Upper lobe of left lung (tissue), 6 donors: ENCODE measurements at places on chromosomes 1 and 21.

DNA sequence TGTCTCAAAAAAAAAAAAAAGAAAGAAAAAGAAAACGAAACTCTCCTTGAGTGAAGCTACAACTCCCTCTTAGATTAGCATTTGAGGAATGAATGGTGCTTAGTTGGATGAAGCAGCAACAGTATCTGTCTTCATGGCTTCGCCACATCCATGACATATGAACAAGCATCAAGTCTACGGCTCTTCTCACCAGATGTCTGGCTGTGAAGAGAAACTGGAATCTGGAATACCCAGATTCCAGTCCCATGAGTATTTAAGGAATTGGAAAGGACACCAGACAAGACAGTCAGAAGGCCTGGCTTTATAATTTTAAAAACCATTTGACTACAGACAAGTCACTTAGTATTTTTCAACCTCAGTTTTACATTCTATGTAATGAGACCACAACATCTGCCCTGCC, 38.0 kb upstream of the TADA1 start:
- no peak for DNase-seq

DNA sequence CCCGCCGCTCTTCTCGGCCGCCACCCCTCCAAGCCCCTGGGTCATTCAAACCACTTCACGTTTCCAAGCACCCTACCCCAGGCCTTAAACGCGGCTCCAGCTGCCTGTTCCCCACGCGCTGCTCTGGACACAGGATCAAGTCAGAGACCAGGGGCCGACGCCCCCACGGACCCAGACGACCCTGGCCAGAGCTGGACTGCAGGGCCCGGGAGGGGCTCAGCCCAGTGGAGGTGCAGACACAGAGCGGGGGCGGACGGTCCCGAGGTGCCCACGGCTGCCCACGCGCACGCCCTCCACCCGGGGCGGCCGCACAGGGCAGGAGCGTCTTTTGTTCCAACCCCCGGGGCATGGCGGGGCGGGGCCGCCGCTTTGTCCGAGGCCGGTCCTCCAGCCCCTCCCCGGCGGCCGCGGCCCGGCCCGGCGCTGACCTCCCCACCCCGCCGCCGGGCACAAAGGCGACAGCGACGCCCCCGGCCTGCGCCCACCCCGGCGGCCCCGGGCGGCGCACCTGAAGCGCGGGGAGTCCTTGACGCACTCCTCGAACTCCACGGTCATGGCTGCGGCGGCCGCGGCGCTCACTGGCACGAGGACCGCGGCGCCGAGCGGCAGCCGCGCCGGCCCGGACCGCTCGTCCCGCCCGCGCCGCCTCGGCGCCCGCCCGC, 338 bp downstream of the ACAP3 start:
- peak; percentile 47 for DNase-seq

GRCh38 chr1:40763742-40764532, 19.6 kb upstream of the KCNQ4 start:
- DNase-seq, result no peak

DNA sequence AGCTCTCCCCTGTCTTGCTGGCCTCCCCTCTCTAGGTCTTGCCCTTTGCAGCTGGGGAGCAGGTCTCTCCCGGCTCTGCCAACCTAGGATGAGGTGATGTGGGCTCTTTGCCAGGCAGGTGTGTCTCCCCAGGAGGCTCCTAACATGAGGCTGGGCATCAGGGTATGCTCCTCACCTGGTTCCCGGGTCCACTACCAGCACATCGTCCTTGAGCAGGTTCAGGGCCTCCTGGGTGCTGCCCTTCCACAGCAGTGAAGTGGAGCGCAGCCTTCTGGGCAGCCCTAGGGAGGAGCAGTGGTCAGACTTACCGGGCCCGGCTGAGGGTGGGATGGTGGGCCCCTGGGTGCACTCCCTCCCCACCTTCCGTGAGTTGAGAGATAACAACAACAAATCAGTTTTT, 17.5 kb downstream of the LACTBL1 start:
- DNase-seq, result no peak

GRCh38 chr1:52423771-52424170, 19.4 kb downstream of the PRPF38A start:
- DNase-seq, result no peak

DNA sequence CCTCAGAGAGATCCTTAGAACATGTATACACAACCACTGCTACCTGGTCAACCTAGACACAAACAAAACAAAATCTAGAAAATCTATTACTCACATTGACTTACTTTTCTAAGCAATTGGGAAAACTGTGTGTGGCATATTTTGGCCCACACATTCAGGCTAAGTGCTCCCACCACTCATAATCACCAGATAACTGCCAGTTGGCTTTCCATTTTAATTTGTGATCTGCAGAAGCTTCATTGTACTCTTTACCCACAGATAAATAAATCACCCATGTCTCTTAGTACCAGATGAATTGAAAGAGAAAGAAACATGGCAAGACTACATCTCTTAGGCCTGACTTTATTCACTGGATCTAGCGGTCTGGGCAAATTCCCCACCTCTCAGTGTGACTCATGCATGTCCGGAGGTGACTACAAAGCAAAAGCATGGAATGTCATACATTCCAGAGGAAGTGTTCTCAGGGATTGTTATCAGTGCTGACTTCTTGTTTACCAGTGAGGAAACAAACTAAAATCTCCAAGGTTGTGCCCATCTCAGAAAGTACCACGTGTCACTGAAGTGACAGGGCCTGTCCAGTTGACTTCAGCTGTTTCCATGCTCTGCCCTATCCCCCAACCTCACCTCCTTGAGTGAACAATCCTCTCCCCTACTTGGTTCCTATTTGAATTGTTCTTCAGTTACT, 52.4 kb upstream of the BCL10 start:
- no peak for DNase-seq

GRCh38 chr1:4075436-4076225, 175.6 kb upstream of the C1orf174 start:
- DNase-seq, result peak; percentile 3
